ENCODE measurements at places on chromosomes 2 and 18.

GRCh38 chr2:174908284-174908683, 96.9 kb downstream of the CHN1 start:
- DNase-seq = no peak

DNA sequence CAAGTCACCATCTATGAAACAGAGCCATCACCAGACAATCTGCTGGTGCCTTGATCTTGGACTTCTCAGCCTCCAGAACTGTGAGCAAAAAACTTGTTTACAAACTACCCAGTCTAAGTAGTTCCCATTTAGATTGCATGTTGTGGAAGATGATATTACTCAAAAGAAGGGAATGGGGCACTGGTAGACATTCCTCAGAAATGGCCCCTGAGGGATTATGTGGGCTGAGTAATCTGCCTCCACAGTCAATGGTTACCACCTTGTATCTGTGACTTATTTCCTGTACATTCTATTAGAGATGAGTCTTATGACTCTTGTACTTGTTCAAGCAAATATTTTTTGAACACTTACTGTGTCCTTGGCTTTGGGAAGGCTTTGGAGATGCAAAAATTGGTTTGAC, 160.4 kb downstream of the NUP35 start:
- DNase-seq = no peak

GRCh38 chr18:62857263-62857976, 142.1 kb downstream of the PHLPP1 start:
- DNase-seq = no peak

DNA sequence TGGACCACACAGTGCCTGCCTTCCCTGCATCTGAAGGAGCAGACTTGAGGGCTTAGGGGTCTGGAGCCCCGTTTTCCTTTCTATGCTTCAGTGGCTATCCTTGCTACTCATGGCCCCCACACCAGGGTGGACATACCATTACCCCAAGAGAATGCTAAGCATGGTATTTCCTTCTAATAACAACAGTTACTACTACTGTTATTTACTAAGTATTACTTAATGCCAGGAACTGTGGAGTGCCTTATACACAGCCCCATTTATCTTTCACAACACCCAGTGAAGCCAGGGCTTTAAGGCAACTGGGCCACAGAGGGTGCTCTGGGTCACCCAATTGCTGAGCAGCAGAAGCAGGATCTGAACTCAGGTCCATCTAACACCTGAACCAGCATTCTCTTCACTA, 5.8 kb upstream of the PAX8 start:
- DNase-seq = no peak

GRCh38 chr18:79587226-79587741, 92.3 kb upstream of the CTDP1 start:
- no peak for DNase-seq

DNA sequence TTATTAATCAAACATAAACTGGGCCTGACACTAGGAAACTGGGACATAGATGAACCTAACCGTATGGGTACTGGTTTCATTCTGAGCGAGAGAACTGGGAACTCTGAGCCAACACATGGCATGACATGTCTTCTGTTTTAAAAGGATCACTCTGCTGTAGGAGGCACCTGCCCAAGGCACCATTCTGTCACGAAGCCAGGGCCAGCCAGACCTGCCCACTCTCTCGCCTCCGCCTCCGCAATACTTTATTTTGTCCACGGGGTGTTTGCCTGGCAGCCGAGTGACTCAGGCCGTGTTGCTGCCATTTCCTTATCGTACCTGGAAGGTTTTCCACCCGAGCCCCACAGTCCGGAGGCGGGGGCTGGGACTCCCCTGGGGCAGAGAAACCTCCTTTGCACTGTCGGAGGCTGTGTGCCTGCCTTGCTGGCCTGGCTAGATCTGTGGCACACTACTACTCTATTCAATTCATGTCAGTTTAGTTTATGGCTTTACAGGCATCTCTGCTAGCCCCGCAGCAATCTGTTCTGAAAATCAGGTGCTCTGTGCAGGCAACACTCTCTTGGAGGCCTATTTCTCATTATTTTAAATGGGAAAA, 120.4 kb upstream of the ACKR3 start:
- peak; percentile 36 for DNase-seq

GRCh38 chr2:230987137-230988020, 8.5 kb upstream of the SPATA3 start:
- peak; percentile 87 for DNase-seq

DNA sequence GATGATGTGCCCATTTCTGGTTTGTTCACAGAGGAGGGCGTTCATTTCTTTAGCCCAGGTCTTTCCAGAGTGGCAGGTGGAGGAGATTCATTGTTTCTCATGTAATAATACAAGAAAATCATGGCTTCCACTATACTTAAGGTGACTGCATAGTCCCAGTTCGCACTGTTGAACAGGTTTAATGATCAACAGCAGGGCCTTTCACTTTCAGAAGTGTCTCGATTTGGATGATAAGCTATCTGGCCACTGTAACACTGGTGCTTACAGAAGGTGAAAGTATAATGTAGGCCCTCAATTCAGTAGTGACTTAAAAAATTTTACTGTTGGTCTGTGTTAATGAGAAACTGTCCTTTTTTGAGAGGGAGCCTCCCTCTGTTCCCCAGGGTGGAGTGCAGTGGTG, 1.4 kb downstream of the RMC1 start:
- no peak for DNase-seq

Measured in dorsolateral prefrontal cortex (tissue), 122 donors.